CD4-positive, alpha-beta T cell treated with Interleukin-21 for 1 hour (primary cell): ENCODE measurements at places on chromosomes 7 and 10.

DNA sequence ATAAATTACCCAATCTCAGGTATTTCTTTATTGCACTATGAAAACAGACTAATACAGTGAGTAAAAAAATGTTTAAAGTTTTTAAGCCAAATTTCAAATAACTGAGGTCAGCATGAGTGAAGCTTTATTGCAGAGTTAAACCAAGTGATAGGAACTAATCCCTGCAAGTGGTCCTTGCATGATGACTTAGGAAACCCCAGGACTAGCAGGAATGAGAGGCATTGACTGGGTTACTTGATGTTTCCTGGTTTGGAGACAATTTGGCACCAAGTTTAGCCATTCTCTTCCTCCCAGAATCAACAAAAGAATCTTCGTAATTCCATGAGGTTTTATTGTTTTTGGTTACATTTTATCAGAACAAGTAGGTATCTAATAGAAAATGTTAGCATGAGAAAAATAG, 194.2 kb downstream of the BICC1 start:
- no peak for DNase-seq

- DNase-seq = no peak
Observed at GRCh38 chr10:127907411-127908105, 655 bp downstream of the PTPRE start.

GRCh38 chr10:13348216-13349017, at the start of gene SEPHS1:
TSS of gene SEPHS1 (minus strand) at chr10:13348293. CDS start at chr10:13344950, 3,343 bp downstream.
- peak; percentile 83 for DNase-seq

GRCh38 chr10:44685220-44685619, 225.9 kb upstream of the TMEM72 start:
- no peak for DNase-seq

- DNase-seq = no peak
Observed at GRCh38 chr7:55502858-55503440, 69.4 kb downstream of the VOPP1 start.
